ENCODE measurements at places on chromosomes 12 and 14.

GRCh38 chr12:46585854-46586621 is 213.5 kb upstream of the SLC38A2 start:
- no peak for DNase-seq

DNA sequence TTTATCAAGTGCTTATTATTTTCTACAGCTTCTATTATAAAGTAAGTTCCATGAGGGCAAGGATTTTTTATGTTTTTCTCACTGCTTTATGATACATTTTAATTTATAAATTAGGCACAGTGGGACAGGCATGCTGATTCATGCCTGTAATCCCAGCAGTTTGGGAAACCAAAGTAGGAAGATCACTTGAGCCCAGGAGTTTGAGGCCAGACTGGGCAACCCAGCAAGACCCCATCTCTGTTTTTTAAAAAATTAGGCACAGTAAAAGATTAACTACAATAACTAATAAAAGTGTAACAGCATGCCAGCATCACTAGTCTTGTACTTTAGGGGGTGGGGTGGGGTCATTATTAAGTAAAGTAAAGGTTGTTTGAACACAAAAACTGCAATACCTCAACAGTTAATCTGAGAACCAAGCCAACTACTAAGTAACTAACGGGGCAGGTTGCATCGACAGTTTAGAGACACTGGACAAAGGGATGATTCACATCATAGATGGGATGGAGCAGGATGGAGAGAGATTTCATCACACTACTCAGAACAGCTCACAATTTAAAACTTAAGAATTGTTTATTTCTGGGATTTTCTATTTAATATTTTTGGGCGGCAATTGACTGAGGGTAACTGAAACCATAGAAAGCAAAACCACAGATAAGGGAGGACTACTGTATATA is 119.5 kb downstream of the PLEKHA5 start:
- DNase-seq: no peak

DNA sequence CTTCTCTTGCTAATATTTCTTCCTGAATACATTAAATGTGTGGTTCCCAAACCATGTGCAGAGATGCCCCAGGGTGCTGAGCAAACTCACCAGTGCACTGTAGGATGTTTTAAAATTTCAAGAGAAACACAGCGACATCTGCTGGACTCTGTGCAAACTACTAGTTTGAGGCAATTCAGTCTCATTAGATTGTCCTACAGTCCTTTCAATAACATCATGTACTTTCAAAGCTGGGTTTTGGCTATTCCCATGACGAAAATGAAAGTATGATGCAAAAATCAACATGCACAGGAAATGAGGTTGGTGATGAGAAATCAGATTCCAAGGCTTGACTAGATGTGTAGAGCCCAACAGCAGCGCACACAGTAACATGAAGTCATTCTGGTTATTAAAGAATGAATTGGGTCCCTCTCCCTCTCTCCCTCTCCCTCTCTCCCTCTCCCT is 66.3 kb downstream of the CLIP1 start:
- DNase-seq: peak; percentile 23

DNA sequence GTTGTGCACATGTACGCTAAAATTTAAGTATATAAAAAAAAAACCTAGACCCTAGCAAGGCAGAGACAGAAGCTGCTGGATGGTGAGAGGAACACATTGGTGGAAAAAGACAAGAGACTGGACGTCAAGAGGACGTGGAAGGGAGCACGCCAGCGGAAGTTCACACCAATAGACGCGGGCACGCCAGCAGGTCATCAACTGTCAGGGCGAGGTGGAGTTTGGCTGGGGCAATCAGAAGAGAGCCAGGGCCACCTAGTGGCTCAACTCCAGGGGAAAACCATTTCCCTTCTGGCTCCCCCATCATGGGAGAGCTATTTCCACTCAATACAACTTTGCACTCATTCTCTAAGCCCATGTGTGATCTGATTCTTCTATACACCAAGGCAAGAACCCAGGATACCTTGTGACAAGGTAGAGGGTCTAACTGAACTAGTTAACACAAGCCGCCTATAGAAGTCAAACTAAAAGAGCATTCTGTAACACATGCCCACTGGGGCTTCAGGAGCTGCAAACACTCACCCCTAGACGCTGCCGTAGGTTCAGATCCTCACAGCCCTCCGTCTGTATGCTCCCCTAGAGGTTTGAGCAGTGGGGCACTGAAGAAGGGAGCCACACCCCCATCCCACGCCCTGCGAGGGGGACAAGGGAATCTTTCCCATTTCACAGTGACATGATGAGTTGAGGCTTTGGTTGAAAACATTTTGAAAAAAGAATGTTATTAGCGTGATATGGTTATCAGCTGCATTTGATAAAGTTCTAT is 702.7 kb downstream of the TMTC2 start:
- no peak for DNase-seq

DNA sequence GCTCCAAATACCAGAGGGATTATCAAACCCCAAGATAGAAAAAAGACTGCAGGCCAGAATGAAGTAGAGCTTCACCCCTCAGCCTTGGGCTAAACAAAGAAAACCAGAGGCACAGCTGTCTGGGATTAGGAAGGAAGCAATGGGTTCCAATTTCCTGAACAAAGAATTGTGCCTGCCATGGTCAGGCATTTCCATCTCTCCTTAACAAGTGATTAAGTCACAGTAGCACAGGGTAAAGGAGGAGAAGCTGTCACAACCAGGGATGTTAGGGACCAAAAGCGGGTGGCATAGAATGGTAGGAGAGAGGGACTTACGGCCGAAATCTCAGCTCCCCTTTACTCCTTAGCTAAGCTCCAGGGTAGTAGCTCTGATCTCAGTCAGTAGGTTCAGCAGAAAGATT is 33.9 kb downstream of the SPTLC2 start:
- no peak for DNase-seq

DNA sequence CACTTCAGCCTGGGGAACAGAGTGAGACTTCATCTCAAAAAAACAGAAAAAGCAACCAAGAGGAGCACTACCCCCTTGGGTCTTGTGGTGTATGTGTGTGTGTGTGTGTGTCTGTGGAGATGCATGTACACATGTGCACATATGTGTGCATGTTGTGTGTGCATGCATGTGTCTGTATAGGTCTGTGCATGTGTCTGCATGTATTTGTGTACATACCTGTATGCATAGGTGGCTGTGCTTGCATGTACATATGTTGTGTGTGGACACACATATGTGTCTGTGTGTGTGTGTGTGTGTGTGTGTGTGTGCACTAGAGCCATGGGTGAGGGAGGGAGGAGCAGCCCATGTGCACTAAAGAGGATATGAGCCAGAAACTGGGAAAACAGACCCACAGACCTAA is 49.1 kb downstream of the ARL6IP4 start:
- no peak for DNase-seq

DNA sequence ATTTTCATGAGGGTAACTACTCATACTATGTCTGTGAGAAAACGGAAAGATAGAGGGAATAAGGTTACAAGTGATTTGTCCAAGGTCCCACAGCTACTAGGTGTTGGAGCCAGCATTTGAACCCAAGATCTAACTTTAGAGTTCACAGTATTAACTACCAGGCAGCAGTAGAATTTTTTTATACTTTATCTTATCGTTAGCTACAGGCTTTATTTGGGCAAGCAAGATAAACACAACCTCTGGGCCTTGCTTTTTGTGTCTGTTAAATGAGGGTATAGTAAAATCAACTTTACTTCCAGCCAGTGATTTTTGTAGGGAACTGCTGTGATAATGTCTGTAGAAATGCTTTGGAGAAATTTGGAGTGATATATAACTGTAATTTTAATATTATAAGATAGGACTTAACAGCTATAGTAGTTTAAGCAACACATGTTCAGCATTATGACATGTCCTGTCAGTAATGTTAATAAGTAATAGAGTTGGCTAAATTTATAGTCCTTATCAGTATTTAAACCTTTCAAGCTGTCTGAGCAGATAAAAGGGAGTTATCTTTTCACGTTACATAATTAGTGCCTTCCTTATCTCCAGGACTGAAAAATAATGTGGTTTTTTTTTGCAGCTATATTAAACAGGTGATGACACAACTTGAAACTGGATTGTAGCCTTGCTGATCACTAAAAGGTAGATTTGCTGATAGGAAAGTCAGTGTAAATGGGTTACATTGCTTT is 12.8 kb downstream of the LEMD3 start:
- no peak for DNase-seq

DNA sequence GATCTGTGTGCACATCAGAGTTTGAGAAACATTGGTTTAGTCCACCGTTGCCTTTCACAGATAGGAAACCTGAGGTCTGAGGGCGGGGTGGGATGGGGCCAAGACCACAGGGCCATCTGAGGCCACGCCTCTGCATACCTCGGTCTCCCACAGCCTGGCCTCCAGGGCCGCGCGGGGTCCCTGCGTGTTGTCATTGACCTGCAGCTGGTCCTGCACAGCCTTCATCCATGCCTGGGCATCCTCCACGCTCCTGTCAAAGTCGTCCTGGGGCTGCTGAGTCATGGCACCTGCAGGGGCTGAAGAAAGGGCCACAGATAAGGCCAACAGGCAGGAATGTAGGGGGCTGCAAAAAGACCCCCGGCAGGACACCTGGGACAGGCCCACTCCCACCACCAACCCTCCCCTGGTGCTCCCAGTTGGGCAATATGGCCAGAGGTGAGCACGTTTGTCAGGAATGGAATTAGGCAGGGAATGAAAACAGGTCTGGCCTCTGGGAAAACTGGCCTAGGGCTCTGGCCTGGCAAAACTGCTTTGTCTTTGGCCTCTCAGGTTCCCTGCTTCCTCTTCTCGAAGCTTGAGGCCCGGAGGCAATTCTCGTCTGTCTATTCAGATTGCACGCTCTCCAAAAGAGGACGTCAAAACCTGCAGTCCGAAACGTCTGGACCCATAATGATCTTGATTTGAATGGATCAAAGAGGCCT is 40.8 kb downstream of the SYNE3 start:
- no peak for DNase-seq

- DNase-seq: no peak
Observed at GRCh38 chr14:20469890-20470602, 840 bp downstream of the PNP start.

DNA sequence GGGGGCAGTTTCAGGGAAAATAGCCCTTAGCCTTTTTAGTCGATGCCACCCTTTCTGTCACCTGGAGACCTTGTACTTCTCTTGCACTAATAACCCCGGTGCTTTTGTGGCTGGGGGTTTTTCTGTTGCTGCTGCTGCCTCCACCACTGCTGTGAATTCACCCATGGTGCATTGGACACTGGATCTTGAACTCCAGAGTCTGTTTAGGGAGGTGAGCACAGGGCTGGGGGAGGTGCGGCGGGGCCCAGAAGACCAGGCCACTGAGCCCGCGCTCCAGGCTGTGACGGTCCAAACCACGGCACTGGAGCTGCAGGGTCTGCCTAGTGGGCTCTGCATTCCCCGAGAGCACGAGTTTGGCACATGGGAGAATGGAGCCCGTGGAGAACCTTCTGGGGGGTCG is 100.6 kb downstream of the NINJ2 start:
- DNase-seq: no peak

DNA sequence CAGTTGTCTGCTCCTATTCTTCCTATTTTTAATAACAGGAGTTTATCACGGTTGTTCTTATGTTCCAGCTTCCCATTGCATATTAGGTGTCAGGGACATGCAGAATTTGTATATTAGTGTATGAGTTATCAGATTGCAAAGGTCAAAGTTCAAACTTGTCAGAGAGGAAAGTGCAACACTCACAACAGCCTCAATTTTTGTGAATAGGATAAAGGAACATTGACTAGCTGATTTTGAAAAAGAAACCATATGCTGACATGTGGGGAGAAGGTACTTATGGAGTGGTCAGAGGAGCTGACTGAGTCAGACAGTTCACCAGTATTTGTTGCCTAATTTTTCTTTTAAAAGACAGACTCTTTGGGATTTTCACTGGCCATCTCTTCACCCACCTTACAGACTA is 222.1 kb downstream of the C12orf50 start:
- no peak for DNase-seq

GRCh38 chr14:93629643-93630042 is 158.6 kb downstream of the PRIMA1 start:
- no peak for DNase-seq

GRCh38 chr12:108793756-108794441 is 62.6 kb upstream of the CORO1C start:
- DNase-seq: no peak

DNA sequence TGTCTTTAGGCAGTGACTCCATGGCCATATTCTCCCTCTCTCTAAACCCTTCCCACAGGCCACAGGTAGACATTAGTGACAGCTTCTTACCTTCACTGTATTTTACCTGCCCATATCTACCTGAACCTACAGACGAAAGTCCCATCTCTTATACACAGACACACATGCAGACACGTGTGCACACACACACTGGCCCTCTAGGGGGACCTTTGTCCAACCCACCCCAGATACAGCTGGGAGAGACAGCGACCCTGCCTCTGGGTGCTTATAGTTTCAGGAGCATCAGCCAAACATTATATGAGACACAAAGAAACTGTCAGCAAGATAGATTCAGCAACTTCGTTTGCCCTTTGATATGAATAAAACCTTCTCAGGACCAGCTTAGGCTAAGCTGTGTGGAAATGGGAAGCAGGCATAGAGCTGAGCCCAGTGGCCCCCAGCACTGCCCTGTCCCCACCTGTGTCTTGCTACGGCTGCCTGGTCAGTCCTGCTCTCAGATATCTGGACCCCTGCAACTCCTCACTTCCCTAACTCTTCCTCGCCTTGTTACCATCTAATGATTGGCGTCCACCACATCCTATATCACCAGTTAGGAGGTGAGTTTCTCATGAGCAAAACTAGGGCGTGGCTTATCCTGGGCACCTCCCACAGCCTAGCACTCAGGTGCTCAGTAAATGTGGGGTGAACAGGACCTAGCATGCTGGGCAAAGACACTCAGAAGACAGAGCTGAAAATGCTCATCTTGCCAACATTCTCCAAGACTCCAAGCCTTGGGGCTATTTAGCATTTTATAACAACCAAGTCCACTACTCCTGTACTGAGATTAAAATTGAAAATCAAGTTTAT is 12.0 kb upstream of the CD9 start:
- no peak for DNase-seq

GRCh38 chr12:7229741-7230140 is 40.3 kb downstream of the PEX5 start:
- DNase-seq: no peak

GRCh38 chr12:12734561-12735071 is 17.4 kb downstream of the CDKN1B start:
- DNase-seq: no peak

DNA sequence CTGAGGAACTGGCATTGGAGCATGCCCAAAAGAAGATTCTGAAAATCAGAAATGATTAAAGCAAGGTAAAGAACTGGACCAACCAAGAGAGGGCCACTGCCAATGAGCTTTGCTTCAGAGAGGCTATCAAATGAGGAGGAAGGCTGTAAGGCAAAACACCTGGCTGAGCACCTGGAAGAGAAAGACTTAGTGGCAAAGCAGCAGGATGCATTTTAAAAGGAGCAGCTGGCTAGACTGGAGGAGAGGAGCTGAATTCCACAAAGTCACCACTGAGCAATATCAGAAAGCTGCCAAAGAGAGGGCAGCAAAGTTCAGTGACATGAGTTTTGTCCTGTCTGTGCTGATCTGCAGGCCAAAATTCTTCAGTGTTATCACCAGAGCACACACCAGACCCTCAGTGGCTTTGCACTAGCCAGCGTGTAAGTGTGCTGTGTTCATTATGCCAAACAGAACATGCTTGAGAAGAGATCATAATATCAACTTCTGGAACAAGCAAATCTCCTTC is 338.7 kb downstream of the TRHDE start:
- DNase-seq: no peak

Measured in stimulated activated CD8-positive, alpha-beta memory T cell treated with anti-CD3 and anti-CD28 coated beads, Interleukin-2, amount 100 ng/mL, for 1 hour (primary cell).